ENCODE measurements at places on chromosomes 1 and 21.

GRCh38 chr1:155236451-155236850 lies 18.8 kb downstream of the ENTREP3 start:
- DNase-seq, result no peak

- no peak for DNase-seq
Measured at GRCh38 chr1:179742291-179742690, 800 bp upstream of the FAM163A start.

DNA sequence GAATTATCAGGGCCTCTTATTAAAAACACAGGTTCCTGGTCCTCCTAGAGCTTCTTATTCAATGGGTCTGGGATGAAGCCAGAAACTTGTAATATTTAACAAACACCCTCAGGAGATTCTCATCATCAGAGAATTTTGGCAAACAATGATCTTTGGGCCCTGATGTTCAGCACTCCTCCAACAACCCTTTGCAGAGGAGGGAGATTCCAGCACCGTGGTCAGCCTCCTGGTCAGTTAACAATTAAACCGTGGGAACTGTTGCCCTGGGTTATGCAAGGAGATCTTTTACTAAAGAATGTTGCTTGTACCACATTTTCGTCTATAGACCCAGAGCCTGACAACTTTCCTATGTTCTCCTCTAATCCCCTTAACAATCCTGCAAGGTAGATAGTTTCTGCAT lies 294.4 kb downstream of the PLPP3 start:
- DNase-seq, result peak; percentile 4

DNA sequence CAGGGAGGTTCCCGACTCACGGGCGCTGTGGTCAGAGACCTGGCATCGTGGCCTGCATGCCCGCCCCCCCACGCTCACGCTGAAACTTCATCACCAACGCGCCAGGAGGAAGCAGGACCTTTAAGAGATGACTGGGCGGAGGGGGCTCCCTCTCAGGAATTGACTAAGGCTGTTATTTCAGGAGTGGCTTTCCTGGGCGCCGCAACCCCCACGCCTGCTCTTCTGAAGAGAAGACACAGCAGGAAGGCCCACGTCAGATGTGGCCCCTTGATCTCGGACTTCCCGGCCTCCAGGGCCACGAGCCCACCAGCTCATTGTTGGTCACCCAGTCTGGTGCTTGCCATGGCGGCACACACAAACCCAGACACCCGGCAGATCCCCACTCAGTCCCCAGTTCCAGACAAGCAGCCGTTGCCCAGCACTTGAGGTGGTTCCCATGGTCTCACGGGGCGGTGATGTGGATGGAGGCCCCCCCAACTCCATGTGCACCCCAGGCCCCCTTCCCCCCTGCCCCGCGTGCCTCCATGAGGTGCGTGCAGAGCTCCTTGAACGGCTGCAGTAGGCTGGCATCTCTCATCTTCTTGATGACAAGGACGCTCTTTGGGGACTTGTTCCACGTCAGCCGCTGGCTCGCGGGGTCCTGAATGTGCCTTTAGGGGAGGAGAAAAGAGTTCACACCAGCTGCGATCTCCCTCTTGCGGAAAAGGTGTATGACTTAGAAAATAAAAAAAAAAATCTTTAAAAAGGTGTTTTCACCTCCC lies 21.4 kb downstream of the NADK start:
- DNase-seq, result no peak

- peak; percentile 34 for DNase-seq
Measured at GRCh38 chr1:160163615-160164014, 12.2 kb downstream of the ATP1A4 start.

GRCh38 chr1:212606395-212607205 lies 2.0 kb upstream of the ATF3 start:
- DNase-seq, result no peak

- no peak for DNase-seq
Measured at GRCh38 chr1:221791846-221792245, 50.0 kb upstream of the DUSP10 start.

Data from LHCN-M2 (cell line).